Thyroid gland (tissue), 4 donors: ENCODE measurements at places on chromosomes 1 and 21. TPM values are rescaled to one million over a fixed set of nuclear protein-coding genes. Genes with fewer than 3 reads are reported as not detected.
A peak's percentile ranks its signal among the peaks of the same experiment; 100 is the strongest.

GRCh38 chr1:223788746-223789415 lies 56.9 kb downstream of the TP53BP2 start:
- H3K4me1 ChIP-seq: no peaks in the 10 kb centered on the region
- peaks cover under 1% of the 10 kb centered on the region for H3K36me3 ChIP-seq
- DNase-seq: no peak
- peak overlapping the region; percentile 13 for H3K27ac ChIP-seq
- H3K27me3 ChIP-seq: no peaks in the 10 kb centered on the region
- H3K4me3 ChIP-seq: no peak overlapping the region

- DNase-seq: no peak
- H3K4me3 ChIP-seq: no peak overlapping the region
- H3K27me3 ChIP-seq: no peaks in the 10 kb centered on the region
- H3K4me1 ChIP-seq: peaks cover 3% of the 10 kb centered on the region
- no peaks in the 10 kb centered on the region for H3K36me3 ChIP-seq
These were observed 27.2 kb upstream of the KIF21B start for GRCh38 chr1:201050515-201051277.

- no peaks in the 10 kb centered on the region for H3K36me3 ChIP-seq
- H3K27me3 ChIP-seq: no peaks in the 10 kb centered on the region
- DNase-seq: no peak
- no peaks in the 10 kb centered on the region for H3K4me1 ChIP-seq
These were observed 60.4 kb downstream of the IL23R start for GRCh38 chr1:67226688-67227087.

The FAM131C gene
- 1.6 TPM for total RNA-seq

GRCh38 chr1:205261946-205262691 lies 34.4 kb downstream of the TMCC2 start:
- H3K36me3 ChIP-seq: no peaks in the 10 kb centered on the region
- DNase-seq: no peak
- H3K27ac ChIP-seq: no peak overlapping the region
- no peaks in the 10 kb centered on the region for H3K4me1 ChIP-seq
- no peaks in the 10 kb centered on the region for H3K27me3 ChIP-seq

The TINAGL1 gene
- 229 TPM for total RNA-seq

DNA sequence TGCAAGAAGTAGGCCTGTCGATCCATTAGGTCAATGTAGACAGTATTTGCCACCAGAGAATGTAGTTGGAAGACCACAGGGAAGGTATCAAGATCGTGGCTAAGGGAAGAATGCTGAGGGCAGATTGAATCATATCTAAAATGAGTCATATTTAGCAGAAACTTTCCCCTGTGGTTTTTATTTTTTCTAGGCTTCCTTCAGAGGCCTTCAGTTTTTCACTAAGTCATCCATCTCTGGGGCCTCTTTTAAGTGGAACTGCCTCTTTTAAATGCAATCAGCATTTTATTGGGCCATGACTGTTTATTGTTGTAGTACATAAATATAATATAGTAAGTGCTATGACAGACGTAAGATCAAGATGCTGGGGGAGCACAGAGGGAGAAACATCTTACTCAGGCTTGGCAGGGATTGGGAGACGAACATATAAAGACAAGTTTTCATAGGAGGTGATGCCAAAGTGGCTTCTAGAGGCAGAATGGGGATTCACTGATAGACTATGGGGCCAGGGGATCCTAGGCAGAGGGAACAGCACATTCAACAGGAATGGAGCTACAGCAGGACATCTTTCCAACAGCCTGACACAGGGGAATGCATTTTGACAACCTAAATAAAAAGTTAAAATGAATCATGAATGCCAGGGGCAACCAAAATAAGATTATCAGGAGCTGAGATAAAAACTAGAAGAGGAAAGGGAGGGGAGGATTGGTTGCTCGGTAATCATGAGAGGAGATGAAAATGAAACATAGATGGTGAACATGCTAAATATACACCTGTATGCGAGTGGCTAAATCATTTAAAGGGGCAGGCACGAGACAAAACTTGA lies 20.1 kb downstream of the UBE2U start:
- no peaks in the 10 kb centered on the region for H3K4me1 ChIP-seq
- no peak for DNase-seq
- H3K4me3 ChIP-seq: no peak overlapping the region
- no peak overlapping the region for H3K27ac ChIP-seq

DNA sequence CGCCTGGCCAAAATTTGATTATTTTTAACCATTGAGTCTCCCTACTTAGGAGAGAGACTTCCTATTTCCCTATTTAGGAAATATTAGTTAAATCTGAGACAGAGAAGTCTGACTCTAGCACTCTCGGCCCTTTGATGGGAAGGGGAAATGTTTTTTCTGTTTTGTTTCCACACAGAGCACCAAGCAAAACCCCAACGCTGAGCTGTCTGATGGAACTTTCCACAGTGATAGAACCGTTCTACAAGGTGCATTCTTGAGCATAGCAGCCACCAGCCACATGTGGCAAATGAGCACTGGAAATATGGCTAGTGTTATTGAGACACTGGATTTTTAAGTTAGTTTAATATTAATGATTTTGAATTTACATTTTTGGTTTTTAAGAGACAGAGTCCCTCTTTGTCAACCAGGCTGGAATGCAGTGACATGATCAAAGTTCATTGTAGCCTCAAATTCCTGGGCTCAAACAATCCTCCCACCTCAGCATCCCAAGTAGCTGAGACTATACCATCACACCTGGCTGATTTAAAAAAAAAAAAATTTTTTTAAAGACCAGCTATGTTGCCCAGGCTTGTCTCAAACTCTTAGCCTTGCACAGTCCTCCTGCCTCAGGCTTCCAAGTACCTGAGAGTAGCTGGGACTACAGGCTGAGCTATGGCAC lies 77.3 kb upstream of the GALNT2 start:
- no peak for DNase-seq
- no peak overlapping the region for H3K4me3 ChIP-seq
- H3K4me1 ChIP-seq: no peaks in the 10 kb centered on the region

- H3K27ac ChIP-seq: no peak overlapping the region
- H3K36me3 ChIP-seq: no peaks in the 10 kb centered on the region
- H3K4me3 ChIP-seq: no peak overlapping the region
- no peaks in the 10 kb centered on the region for H3K27me3 ChIP-seq
- no peak for DNase-seq
These were observed 246.9 kb upstream of the ST6GALNAC5 start for GRCh38 chr1:76620371-76620770.

The ATP6V1G3 gene
- total RNA-seq: not detected

GRCh38 chr1:40825435-40825788 lies 36.8 kb downstream of the CITED4 start:
- no peak overlapping the region for H3K4me3 ChIP-seq
- no peaks in the 10 kb centered on the region for H3K36me3 ChIP-seq
- peaks cover 3% of the 10 kb centered on the region for H3K4me1 ChIP-seq
- no peak overlapping the region for H3K27ac ChIP-seq

GRCh38 chr1:205918955-205919746 lies 24.1 kb downstream of the SLC26A9 start:
- DNase-seq: peak; percentile 91
- H3K27ac ChIP-seq: peak overlapping the region; percentile 41
- H3K4me3 ChIP-seq: no peak overlapping the region
- peaks cover 56% of the 10 kb centered on the region for H3K4me1 ChIP-seq

The PEX19 gene
- total RNA-seq: 103 TPM

The S100A5 gene
- 7.0 TPM for total RNA-seq

DNA sequence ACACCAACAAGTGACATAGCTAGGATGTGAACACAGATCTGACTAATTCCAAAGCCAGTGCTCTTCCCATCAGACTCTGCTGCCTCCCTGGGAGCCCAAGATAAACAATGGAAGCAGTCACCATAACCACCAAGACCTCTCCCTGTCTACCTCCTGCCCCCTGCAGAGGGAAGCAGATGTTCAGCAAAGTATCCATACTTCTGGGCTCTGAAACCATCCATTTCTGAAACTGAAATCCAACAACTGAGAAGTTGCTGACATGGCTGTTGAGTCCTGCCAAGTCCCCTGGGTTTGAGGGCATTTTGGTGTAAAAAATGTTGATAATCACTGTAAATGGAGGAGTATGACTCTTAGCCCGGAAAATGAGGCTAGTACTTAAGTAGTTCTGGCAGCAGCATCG lies 102.1 kb downstream of the TYW3 start:
- H3K36me3 ChIP-seq: no peaks in the 10 kb centered on the region
- DNase-seq: no peak
- H3K4me3 ChIP-seq: no peak overlapping the region

GRCh38 chr1:14925336-14926136 lies 228.0 kb upstream of the TMEM51 start:
- no peak overlapping the region for H3K27ac ChIP-seq
- H3K27me3 ChIP-seq: no peaks in the 10 kb centered on the region
- no peaks in the 10 kb centered on the region for H3K36me3 ChIP-seq

DNA sequence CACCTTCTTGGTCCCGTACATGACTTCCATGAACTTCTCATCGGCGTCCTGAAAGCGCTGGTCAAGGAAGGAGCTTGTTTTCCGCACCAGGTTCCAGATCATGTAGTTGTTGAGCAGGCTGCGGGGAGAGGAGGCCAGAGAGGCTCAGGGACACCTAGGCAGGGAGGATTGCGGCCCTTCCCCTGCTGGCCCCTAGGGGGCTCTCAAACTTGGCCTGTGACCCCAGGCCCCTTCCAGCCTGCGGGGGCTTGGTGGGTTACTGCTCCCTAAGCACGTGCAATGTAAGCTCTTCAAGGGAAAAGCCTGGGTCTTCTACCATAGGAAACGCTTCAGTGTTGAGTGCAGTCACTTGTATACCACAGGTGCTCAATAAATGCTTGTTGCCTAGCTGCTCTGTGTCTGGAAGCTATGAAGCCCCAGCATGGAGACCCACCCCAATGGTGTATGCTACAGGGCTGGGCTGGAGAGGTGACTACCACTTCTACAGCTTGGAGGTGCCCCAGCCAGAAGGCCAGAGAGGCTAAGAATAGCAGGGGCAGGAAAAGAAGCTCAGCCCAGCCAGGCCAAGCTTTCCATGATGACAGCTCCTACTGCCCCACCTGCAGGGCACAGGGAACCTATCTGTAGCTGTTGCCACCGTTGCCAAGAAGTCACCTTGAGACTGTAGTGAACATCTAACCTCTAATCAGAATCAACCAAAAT lies 45.1 kb downstream of the ECE1 start:
- H3K36me3 ChIP-seq: peaks cover 47% of the 10 kb centered on the region
- no peaks in the 10 kb centered on the region for H3K4me1 ChIP-seq
- H3K27me3 ChIP-seq: no peaks in the 10 kb centered on the region
- no peak overlapping the region for H3K27ac ChIP-seq

DNA sequence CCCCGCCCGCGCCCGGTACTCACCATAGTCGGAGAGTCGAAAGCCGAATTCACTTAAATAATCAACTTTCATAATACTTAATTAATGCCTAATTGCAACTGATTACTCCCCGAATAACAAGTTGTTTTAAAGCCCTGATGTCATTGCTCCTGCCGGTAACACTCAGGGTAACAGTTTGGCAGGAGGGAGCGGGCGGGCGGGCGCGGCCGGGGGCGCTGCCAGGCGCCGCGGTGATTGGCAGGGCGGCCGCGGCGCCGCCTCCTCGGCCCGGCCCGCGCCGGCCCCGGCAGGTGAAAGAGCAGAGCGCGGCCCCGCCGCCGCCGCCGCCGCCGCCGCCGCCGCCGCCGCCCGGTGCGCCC lies 102.2 kb downstream of the CASZ1 start:
- no peaks in the 10 kb centered on the region for H3K36me3 ChIP-seq
- H3K4me3 ChIP-seq: no peak overlapping the region
- no peaks in the 10 kb centered on the region for H3K27me3 ChIP-seq
- H3K27ac ChIP-seq: no peak overlapping the region

The LCE3E gene
- total RNA-seq: not detected

- no peaks in the 10 kb centered on the region for H3K27me3 ChIP-seq
- peak overlapping the region; percentile 97 for H3K27ac ChIP-seq
- H3K36me3 ChIP-seq: no peaks in the 10 kb centered on the region
- DNase-seq: peak; percentile 91
- no peak overlapping the region for H3K4me3 ChIP-seq
These were observed 184.6 kb upstream of the JUN start for GRCh38 chr1:58968360-58968952.

DNA sequence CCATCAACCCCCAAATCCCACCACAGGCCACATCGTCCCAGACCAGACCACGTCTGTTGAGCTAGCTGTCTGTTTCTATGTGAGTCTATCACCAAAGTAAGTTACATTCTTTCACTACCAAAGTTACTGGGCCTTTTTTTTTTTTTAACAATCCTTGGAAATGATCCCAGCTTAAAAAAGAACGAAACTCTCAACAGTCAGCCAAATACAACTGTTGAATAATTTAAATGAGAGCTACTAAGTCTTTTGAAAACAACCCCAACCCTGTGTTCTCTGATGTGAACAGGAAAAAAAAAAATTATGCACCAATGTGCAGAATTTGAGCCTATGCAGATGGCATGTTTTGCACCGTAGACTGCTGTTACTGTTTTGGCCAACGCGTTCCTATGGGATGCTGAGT lies 134.0 kb upstream of the ETS2 start:
- no peaks in the 10 kb centered on the region for H3K27me3 ChIP-seq
- no peak overlapping the region for H3K27ac ChIP-seq
- no peak for DNase-seq
- H3K36me3 ChIP-seq: no peaks in the 10 kb centered on the region
- H3K4me1 ChIP-seq: peaks cover 4% of the 10 kb centered on the region
- no peak overlapping the region for H3K4me3 ChIP-seq

The LCA5L gene
- total RNA-seq: 6.0 TPM

DNA sequence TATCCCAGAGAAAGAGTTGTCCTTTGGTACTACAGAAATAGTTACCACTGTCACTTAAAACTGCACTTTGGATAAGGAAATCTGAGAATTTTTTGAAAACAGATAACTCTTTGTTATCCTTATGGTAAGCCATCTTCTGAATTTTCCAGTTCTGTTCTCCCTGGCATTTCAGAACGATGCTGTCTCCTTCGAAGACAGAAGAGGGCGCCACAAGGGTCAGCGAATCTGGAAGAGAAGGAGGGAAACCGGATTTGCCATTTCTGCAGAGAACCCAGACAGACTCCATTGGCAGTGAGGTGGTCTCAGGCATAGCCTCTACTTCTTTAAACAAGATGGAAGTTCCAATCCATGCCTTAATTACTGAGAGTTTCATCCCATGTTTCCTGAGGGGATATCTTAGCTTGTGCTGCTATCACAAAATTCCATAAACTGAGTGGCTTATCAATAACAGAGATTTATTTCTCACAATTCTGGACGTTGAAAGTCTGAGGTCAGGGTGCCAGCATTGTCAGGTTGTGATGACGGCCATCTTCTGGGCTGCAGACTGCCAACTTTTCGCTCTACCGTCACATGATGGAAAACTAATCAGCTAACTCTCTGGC lies 6.4 kb downstream of the FCRL2 start:
- H3K27ac ChIP-seq: no peak overlapping the region
- H3K27me3 ChIP-seq: no peaks in the 10 kb centered on the region
- no peak overlapping the region for H3K4me3 ChIP-seq
- H3K4me1 ChIP-seq: no peaks in the 10 kb centered on the region
- no peak for DNase-seq

DNA sequence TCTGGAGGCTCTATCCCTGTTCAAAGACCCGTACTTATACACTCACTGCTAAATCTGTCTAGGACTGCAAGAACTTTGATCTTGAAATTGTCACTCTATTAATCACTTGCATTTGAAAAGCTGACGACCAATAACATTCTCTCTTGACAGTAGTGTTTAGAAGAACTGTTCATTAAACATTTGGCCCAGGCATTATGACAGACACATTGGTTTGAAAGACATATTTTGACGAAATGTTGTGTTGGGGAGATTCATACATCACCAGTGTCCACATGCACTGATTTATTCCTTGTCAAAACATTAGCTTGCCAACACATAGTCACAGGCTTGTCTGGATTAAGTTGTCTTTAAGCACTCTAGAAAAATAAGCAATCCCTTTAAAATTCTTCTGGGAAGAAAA lies 951.3 kb downstream of the ADGRL2 start:
- H3K27ac ChIP-seq: no peak overlapping the region
- no peak for DNase-seq
- no peaks in the 10 kb centered on the region for H3K27me3 ChIP-seq
- no peaks in the 10 kb centered on the region for H3K4me1 ChIP-seq
